ENCODE measurements at places on chromosomes 6 and 20.

DNA sequence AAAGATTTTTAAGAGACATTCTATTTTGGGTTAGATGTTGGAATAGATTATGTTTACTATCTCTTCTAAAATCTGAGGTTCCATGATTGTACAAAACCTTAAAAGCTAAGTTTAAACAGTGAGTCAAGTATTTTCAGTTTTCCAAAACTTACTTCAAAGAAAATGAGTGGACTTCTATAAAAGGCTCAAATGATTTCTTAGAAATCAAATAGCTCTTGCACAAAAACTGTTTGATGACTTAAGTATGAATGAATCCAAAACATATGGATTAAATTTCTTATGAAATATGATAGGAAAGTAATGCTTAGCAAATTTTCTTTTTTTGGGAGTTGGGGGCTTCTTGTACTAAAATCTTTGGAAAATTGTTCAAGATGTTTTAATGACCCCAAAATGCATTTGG, 837.3 kb upstream of the SLC35B3 start:
- no peak for DNase-seq

- DNase-seq: no peak
Measured at GRCh38 chr20:58447511-58448391, 58.7 kb downstream of the VAPB start.

- no peak for DNase-seq
Measured at GRCh38 chr6:10733151-10733715, 10.4 kb downstream of the TMEM14C start.

DNA sequence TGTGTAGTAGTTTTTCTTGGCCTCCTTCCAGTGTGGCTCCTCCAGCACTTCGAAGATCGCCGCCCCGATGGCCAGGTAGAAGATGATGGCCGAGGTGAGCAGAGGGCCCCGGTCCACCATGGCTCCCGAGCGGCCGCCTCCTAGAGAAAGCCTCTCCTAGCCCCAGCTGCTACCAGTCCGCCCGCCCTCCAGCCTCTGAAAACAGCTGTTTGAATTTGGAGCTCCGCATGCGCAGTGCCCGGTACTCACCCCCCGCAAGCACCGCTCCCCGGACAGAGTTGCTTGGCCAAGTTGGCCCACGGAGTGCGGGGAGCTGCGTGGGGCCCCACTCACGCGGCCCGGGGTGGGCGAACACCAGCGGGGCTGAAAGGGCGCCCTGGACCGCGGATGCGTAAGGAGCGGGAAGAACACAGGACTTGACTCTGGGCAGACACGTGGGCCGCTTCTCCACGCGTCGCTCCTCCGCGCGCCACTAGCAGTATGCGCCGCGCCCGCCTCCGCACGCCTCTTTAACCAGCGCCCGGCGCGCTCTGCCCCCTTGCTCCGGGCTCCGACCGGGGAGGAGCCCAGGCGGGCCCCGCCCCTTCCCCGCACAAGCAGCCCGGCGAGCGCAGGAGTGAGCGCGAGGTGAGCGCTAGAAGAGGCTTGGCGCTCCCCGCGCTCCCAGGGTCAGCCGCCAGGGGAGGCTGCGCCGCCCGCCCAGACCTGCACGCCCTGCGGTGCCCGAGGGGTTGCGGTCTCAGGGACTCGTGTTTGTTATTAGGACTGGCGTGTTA, at the start of gene KCNK5:
Gene KCNK5, minus strand, starts transcription at position 484 of the 776 bp plus-strand sequence. Its CDS starts 364 bp downstream, at position 120.
- peak; percentile 61 for DNase-seq

GRCh38 chr6:79072640-79073181, 5.3 kb downstream of the PHIP start:
- DNase-seq: no peak

GRCh38 chr6:5746759-5747130, 260.0 kb downstream of the NRN1 start:
- DNase-seq: no peak

DNA sequence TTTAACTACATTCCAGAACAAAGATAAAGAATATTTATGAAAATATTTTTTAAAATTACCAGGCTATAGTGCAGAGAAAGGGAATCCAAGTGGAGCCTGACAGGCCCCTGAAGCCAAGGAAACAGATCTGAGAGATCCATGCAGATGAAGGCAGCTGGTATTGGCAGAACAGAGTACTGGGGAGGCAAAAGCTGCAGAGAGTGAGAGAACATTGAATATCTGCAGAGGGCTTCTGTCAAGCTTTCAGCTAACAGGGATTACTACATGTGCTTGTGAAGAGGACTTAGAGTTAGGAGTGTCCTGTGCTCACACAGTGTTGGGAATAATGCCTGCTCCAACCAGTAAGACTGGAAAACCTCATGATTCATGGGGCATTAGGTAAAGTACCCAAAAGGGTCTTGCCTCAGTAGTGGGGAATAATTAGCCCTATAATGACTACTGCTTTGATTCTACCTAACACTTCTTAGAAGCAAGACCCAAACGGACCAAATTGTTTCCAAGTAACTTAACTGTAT, 657.2 kb downstream of the DHX35 start:
- DNase-seq: no peak

GRCh38 chr20:36579996-36580545, 6.7 kb downstream of the TGIF2 start:
- DNase-seq: no peak

GRCh38 chr6:143689852-143690251, 12.1 kb downstream of the PHACTR2 start:
- DNase-seq: no peak

DNA sequence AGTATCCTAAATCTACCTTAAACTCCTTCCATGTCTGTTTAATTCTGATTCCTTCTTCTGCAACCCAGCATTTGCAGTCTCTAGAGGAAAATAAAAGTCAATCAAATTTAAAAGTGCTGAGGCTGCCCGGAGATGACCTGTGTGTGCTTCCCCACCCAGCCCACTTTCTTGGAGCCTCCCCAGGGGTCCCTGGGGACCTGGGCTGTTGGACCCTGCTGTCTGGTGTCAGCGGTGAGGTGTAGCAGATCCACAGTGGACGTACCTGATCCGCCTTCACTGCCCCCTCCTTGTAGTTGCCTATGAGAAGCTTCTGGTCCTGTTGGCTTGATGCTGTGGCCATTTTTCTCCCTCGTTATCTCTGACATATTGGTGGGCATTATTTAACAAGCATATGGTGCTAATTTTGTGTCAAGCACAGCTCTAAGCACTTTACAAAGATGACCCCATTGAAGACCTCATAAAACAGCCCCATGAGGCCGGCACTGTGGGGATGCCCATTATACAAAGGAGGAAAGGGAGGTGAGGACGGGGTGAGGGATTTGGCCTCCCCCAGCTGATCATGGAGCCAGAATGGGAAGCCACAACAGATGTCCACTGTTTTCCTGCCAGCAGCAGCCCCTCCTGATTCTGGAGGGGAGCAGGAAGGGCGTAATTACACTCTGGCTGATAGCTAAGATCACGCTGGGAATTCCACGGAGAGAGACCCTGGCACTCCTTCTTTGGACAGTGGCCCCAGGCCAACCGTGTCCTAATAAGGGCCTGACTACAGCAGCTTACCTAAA, 628.2 kb downstream of the CDH26 start:
- no peak for DNase-seq

DNA sequence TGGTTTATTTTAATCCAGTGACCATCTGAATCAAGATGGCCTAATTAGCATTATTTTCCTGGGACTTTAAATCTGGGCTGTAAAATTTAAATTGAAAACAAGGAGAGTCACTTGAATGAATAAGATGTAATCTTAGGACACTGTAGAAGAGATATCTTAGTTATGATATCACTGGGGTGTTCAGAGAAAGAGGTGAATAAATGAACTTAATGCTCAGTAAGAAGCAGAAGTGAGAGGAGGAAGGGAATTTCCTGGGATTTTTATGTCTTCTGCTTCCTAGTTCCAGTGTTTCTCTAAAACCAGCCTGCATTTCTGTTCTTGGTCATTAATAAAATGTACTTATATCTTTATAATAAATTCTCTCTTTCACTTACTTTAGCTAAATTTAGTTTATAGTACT, 136.8 kb upstream of the PTPRK start:
- no peak for DNase-seq

DNA sequence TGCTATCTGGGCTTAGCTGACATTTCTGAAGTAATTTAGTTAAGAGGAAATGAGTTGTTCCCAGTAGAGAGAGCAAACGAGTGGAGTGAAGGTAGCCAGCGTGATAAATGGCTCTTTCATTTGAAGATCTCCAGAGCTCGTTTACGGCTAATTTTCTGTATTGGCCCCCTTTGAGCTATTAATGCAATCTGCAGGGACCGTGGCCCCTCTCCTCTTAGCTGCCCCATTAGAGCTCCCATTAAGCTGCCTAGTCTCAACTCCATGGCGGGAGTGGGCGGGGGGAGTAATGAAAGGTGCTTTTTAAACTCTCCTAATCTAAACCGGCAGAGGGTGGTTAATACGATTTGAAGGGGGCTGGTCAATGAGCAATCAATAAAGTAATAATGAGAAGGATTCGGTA, 12.5 kb downstream of the TFAP2B start:
- no peak for DNase-seq

DNA sequence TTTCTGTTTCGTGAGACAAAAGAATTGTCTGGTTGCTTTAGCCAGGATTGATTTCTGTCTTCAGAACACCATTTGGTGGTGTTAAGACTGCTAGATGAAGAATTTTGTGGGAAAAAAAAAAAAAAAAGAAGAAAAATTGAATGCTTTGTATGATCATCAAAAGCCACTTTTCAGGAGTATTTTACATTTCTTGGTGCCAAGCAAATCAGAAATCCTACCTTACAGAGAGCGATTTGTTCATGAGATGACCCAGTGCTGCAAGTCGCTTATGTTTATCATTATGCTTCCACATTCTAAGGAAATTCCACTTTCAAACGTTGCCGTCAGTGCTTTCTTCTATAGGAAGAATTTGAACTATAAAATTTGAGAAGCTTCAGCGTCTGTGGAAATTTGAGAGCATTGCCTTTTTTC, 228.7 kb downstream of the BCKDHB start:
- no peak for DNase-seq

DNA sequence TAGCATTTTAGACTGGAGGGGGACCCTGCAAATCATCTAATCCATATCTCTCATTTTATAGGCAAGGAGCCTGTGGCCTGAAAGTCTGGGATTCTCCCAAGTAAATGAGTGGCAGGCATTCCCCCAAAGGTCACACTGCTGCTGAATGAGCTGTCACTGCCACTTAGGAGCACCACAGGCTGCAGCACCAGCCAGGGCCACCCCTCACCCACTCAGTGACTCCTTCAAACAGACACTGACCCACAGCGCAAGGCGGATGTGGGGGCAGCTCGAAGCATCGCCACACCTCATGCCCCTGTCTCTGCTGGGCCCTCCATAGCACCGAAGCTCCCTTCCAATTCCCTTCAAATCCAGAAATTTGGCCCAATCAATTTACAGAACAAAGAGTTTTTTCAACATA, 119.9 kb upstream of the ARID1B start:
- DNase-seq: no peak

DNA sequence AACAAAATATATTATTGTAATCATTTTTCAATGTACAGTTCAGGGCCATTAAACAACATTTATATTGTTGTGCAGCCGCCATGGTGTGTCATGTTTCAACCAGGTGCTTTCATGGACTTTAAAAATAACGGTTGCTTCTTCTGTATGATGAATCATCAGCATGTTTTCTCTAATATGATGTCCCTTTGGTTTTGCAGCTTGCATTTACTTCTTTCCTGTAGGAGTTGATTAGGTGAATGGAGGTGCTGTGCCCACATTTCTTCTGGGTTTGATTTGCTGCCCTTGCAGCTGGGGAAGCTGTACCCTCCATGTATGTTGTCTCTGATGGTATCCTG, 54.9 kb upstream of the TULP4 start:
- no peak for DNase-seq

DNA sequence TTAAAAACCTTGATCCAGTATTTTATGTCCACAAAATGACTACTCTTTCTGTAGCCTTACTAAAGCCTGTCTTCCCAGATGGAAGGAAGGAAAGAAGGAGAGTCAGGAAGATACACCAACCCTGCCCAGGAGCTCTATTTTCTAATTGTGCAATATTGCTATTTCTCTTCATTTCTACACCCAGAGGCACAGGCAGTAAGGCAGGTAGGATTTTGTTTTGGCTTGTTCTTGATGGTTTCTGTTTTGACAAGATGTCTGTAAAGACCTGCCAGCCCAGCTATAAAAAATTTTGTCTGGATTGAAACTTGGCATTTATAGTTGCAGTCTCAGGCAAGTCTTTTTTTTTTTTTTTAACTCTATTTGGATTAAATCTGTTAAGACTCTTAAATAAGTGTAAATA, 587.5 kb upstream of the ARID1B start:
- no peak for DNase-seq

GRCh38 chr20:61599541-61599992, 347.5 kb downstream of the CDH4 start:
- no peak for DNase-seq

GRCh38 chr20:13342469-13343242, 121.6 kb downstream of the ISM1 start:
- DNase-seq: no peak

All from activated CD4-positive, alpha-beta T cell treated with anti-CD3 and anti-CD28 coated beads, Interleukin-2, amount 50 U/mL, for 24 hours (primary cell).